ENCODE measurements at places on chromosomes 2 and 18.

DNA sequence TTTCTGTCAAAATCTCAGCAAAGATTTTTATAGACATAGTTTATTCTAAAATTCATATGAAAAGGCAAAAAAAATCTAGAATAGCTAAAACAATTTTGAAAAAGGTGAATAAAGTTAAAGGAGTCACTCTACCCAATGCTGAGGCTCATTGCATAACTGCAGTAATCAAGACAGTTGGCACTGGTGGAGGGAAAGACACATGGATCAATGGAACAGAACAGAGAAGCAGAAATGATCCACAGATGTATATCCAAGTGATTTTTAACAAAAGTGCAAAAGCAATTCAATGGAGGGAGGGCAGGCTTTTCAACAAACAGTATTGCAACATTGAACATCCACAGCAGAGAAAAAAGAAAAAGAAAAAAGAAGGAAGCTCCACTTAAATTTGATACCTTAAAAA lies 162.8 kb downstream of the RBM43 start:
- no peak for DNase-seq

DNA sequence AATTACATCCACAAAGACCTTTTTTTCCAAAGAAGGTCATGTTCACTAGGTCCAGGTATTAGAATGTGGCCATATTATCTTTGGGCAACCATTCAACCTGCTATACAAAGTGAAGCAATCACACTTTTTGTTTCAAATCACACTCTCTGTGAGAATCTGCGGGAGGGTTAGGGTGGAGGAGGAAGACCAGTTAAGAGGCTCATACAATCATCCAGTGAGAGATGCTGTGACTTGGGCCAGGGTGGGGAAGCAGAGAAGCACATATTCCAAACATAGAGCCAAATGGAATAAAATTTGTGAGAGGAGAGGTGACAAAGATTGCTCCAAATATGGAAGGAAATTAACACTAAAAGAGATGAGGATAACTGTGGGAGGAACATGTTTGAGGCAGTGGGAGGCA lies 351.6 kb downstream of the CYRIA start:
- no peak for DNase-seq

DNA sequence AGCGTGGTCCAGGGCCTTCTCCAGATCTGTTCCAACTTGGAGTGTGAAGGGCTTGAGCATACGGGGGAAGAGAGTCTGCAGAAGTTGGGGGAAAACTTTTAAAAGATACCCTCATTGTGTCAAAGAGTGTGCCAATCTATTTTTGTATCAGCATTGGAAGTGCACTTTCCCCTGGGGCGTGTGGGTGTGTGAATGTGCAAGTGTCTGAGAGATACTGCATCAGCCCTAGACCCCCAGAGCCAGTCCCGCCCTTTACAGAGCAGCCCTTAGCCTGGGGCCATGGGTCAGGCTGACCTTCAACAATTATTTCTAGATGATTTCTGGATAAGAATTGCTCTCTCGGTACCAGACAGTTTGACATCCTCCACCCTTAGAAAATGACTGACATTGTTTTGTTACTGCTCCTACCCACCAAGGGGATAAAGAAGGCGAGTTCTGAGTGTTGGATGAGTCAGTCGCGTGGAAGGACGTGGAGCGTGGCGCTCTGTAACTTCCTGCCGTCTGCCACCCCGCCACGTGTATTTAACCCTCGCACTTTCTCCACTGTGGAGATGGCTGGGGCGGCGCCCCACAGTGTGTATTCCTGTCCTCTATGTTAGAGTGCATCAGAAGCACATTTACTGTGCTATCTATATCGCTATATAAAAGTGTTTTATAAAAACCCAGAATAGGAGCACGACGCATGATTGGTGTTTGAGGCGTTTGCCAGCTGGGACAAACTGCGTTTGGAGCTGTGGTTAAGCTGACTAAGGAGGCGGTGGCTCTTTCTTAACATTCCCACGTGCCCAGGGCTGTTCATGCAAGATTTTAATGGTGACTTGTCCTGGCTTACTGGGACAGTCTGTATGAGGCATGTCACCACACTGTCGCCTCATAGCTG lies 122.6 kb downstream of the CABLES1 start:
- no peak for DNase-seq

DNA sequence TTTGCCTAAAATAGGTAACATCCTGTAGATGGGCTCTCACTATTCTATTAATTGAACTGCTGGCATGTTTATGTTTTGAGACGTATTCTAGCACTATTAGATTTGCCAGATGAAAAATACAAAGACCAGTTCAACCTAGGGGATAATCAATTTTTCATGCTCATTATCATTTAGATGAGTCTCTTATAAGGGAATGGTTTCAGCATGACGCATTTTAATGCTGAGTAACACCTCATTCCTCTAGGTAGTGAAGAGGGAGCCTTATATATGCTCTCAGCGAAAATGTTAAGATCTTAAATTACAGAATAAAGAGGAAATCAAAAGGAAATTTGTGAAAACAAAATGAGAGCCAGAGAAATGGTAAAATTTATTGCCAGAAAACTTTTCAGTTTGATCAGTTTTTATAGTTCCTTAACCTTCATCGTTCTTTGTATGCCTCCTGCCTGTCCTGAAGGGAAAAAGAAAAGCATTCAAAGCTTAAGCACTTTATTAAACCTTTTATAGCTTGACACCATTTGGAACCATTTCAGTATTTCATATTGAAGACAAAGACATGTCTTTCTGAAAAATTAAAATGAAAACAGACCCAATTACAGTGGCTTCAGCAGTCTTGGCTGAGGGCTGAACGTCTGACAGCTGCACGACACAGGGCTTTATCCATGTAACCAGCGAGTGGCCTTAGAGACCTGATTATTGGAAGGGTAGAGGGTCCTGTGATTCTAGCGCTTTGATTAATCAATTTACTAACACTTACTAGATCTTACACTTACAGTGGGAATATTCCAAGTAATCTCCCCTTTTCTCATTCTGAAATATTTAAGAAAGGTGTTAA lies 112.8 kb downstream of the ADCYAP1 start:
- no peak for DNase-seq

DNA sequence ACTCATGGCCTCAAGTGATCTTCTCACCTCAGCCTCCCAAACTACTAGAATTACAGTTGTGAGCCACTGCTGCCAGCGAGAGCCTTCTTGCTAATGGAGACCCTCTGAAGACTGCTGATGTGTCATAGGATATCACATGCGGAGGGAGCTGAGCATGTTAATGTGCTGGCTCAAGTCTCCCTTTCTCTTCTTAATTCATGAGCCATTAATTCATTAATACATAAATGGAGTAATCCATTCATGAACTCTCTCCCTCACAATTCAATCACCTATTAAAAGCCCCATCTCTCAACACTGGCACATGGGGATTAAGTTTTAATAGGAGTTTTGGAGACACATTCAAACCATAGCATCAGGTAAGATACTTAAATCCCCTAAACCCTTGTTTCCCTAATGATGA lies 54.8 kb downstream of the SYT4 start:
- DNase-seq: no peak

- no peak for DNase-seq
Observed at GRCh38 chr2:128578406-128579390, 260.0 kb upstream of the HS6ST1 start.

DNA sequence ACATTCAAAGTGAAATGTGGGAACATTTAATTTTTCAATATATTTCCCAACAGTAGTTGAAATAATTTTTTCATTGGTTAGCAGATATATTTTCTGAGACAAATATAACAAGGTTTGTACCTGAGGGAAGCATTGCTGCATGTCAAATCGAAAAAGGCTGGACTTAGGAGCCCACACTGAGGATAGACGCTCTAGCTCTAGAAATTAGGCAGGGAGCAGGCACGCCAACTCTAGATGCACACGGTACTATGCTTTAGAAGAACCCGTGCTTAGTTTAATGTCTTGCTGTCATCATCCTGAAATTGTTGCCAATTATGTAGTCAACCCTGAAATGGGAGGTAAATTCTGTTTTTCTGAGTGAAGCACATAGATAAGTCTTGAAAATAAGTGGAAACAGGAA lies 731.1 kb upstream of the ZNF804A start:
- no peak for DNase-seq

- no peak for DNase-seq
Observed at GRCh38 chr2:239375278-239376061, 25.4 kb downstream of the HDAC4 start.

- no peak for DNase-seq
Observed at GRCh38 chr18:79738581-79739439, 58.9 kb upstream of the KCNG2 start.

DNA sequence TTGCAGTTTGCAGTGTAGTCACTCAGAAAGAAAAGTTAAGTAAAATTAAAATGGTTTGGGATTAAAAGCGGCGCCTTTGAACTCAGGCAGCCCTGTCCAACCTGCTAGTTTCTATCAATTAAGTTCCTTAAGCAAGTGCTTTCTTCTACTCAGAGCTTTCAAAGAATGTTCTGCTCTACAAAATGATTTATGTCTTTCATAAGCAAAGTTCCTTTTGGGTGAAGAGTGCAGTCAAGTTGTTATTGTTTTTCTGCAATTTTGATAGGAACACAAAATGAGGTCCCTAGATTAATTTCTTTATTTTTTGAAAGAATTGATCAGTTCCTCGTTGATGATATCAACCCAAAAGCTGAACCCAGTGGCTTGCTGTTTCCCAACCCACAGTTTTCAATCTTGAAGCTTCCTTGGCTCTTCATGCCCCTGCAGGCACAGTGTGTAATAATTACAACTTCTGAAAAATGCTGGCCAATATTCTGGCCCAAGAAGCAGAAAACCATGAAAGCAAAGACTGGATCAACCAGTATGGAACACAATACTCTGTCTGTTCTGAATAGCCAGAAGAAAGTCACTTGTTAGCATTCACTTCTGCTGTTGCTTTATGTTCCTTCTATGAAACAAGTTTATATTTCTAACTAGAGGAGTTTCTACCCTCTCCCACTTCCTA lies 89.1 kb downstream of the TGIF1 start:
- DNase-seq: no peak
